Natural killer cell (primary cell): ENCODE measurements at places on chromosomes 2 and 18.

DNA sequence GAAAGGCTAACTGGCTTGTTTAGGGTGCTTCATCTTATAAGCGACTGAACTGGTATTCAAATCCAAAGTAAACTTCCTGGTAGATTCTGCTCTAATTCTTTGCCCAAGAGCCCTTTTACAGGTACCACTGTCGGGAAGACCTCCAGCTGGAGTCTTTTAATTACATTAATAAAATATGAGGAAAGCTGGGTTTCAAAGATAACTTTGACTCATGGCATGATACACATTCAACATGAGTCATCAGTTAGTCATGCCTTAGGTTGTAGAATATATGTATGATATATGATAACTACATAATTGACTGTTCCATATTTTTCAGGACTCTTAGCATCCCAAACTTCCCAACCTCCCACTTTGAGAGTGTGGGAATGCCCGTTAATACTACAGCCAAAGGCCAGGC is 32.3 kb downstream of the ZCCHC2 start:
- DNase-seq, result no peak

DNA sequence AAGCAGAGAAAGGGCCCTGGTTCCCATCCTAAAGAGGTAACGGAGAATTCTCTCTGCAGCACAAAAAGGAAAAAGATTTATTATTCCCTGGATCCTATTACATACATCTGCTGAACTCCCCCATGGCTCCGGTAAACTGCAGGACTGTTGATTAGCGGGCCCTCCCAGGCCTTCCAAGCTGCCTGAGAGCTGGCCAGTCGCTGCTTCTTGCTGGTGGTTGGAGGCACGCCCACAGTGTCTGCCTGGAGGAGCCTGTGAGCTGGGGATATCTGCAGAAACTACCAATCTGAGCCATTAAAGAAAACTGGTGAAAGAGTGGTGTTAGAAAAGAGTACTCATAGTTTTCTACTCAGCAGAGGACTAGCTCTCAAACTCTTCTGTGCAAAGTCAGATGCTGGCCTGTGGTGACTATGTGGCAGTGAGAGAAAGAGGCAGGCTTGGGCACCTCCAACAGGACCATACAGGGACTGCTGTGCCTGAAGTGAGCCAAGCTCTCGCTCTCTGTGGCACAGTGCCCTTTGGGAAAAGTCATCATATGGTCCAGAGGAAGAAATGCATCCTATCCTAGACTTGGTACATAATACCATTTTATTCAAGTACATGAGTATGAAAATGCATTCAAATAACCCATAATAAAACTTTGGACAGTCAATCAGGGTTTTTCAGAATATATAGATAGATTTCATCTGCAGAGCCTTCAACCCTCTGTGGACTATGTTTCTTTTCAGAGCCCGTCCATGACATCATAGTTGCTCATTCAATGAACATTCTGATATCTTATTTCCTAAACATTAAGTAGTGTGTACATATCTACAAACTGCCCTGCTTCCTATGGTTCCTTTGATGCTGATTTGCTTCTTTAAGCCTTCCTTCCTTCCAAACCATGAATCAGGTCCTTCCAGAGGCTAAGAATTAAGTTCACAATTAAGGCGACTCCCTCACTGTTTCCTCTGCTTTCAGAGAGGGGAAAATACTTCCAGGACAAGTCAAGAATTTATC is 242.0 kb upstream of the LYPD1 start:
- DNase-seq, result no peak

GRCh38 chr2:179107737-179108136 is 57.8 kb upstream of the CCDC141 start:
- DNase-seq, result no peak

DNA sequence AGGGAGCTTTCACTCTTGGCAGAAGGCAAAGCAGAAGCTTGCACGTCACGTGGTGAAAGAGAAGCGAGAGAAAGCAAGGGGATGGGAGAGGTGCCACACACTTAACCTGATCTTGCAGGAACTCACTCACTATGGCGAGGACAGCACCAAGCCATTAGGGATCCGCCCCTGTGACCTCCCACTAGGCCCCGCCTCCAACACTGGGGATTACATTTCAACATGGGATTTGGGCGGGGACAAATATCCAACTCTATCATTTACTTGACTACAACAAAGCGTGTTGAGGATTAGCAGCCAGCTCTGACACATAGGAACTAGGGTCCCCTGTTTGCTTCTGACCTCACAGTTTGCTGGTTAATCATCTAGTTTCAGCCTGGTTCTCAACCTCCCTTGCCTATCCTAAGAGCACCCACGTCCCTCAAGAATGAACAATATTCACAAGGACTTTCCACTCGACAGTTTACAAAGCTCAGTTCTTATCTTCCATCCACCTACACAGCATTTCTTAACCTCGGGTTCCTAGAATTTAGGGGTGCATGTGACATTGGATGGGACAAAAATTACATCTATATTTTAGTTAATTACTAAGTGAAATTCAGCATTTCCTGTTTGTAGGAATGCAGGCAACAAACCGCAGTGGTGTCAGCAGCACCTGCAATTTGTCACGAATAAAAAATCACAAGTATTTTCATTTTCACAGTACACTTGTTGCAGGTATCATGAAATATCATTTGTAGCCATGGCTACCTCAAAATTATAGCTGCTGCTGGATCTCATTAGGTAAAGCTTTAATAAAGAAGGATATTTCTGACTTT is 36.0 kb downstream of the LBH start:
- DNase-seq, result peak; percentile 61

- DNase-seq, result no peak
These were observed 270.3 kb downstream of the NEDD4L start for GRCh38 chr18:58314284-58314683.
